CD4-positive, alpha-beta T cell treated with Interleukin-2 at 100 ng/mL for 4 hours (primary cell): ENCODE measurements at places on chromosomes 4 and X.

- DNase-seq: no peak
Observed at GRCh38 chrX:41386222-41386990, 52.4 kb downstream of the DDX3X start.

GRCh38 chrX:22032084-22032483 is at the start of gene PHEX:
Gene PHEX (plus strand): TSS chrX:22032325. CDS start chrX:22033006, 681 bp downstream.
- no peak for DNase-seq

- no peak for DNase-seq
Observed at GRCh38 chr4:4693258-4693657, 151.4 kb upstream of the STX18 start.

GRCh38 chr4:152646221-152646620 is 33.6 kb downstream of the TMEM154 start:
- no peak for DNase-seq

GRCh38 chr4:182221987-182222386 is 21.2 kb upstream of the TENM3 start:
- no peak for DNase-seq

DNA sequence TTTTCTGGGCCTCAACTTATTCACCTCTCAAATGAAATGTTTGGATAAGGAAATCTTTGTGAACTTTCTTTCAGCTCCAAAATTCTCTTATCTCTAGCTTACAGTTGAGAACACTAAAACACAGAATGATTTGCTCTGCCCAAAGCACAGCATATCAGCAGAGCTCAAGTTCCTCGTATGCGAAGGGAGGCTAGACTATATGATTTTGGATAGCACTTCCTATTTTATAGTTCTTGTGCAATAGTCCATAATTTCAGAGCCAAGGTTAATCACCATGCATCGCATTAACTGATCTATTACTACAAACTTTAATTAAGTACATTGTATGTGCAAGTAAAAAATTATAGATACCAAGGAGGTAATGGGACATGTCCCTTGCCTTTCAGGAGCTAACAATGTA is 27.0 kb upstream of the KLHL13 start:
- no peak for DNase-seq
